ENCODE measurements at places on chromosomes 11 and 22.

DNA sequence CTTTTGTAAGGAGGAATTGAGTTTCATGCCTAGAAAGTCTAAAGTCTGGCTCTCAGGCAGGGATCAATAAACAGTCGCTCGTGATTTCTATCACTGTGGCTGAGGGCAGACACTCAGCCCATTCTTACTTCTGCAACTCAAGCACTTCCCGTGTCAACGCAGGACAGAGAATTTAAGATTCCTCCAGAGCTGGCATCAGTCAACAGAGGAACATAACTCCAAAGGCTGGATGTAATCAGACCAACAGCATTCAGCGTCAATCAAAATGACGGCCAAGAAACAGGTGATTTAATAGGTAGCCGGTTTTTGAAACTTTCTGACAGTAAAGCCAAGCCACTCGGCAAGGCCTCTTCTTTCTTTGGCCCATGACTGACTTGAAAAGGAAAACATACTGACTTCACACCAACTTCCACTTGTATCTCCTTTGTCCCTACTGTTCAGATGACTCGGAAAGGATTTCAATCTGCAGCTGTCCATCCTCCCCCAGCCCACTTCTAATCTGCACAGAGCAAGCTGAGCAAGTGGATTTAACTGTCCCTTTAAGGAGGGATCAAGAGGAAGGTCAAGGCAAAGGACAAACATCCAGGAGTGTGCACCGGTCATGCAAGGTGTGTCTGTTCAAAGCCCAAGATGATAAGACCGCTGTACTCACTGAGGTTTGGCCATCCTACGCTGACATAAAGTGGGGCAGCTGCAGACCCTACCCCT, 9.5 kb downstream of the VPS37C start:
- no peak for DNase-seq

- no peak for DNase-seq
Measured at GRCh38 chr11:45930031-45930794, 7.8 kb downstream of the LARGE2 start.

- DNase-seq: no peak
Measured at GRCh38 chr22:43377896-43378704, 33.7 kb upstream of the MPPED1 start.

GRCh38 chr22:22450343-22450839, 58.2 kb downstream of the ZNF280B start:
- DNase-seq: no peak

- no peak for DNase-seq
Measured at GRCh38 chr11:111642542-111642941, 40.3 kb downstream of the SIK2 start.

DNA sequence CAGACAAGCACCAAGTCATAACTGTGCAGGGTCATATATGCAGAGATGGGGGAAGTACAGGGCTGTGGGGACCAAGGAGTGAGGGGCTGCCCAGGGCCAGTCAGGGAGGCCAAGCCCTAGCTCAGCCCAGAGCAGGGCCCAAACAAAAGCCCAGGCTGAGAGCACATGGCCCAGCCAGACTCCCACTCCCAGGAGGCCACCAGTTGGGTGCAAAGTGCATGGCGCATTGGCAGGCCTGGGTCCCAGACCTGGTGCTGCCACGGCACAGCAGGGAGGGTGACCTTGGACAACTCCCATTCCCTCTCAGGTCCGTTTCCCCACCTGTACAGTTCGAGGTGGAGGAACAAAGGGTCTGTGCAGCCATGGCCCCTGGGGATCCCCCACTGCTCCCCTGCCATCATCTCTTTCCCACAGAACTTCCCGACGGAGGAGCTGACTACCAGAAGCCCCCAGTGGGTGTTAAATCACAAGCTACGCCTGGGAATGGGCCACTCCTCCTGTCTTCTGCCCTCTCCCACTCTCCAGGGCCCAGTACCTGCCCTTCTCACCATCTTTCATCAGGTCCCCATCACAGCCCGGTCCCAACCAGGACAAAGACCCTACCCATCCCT, 608 bp downstream of the NIPSNAP1 start:
- no peak for DNase-seq

DNA sequence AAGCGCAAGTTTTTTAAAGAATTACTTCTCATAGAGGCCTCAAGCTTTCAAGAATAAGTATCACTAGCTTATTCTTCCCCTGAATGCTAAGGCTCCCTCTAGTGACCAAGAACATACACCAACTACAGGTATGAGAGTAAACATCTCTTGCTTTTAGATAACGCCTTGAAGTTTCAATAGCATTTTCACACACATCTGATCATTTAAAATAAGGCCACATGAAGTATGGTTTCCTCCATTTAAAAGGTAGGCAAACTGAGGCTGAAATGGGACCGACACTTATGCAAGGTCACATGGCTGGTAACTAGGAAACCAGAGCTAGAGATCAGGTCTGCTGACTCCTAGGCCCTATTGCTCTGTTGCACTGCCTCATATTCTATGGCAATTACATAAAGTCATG, 66.5 kb downstream of the CCDC34 start:
- DNase-seq: no peak

- no peak for DNase-seq
Measured at GRCh38 chr11:94806419-94806818, 38.3 kb downstream of the AMOTL1 start.

GRCh38 chr22:36134182-36134581, 26.4 kb downstream of the APOL3 start:
- DNase-seq: no peak

GRCh38 chr11:81840380-81840779, 893.3 kb downstream of the FAM181B start:
- no peak for DNase-seq

DNA sequence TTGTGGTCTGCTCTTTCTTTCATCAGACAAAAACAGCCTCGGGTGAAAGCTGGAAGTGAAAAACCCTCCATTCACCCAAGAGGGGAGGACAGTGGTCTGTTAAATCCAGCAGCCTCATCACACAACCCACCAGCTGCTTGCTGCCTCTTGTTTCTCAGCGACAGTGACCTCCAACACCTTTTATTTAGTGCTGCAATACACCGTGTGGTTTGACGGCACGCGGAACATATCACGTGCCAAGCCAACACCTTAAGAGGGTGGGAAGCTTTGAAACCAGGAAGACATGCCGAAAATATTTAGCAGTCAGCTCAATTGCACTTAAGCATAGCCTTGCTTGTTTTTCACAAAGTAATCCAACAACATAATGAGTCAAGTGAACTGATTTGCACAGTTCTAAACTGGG, 39.8 kb upstream of the POGLUT3 start:
- DNase-seq: no peak

DNA sequence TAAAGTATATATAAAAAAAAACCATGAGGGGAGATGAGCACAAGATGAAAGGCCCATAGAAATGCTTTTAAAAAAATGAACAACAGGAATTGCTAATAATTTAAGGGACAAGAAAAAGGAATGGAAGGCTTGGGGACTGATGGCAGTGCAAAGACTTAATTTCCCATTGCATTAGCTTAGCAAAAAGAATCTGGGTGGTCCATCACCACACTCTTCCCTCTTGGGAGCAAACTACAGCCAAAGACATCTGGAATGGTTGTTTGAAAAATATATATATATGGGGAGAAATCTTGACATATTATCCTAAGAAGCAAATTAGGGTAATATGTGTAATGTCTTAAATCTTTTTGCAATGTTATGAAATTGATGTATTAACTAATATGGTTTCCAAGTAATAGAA, 727.1 kb downstream of the METTL15 start:
- no peak for DNase-seq

DNA sequence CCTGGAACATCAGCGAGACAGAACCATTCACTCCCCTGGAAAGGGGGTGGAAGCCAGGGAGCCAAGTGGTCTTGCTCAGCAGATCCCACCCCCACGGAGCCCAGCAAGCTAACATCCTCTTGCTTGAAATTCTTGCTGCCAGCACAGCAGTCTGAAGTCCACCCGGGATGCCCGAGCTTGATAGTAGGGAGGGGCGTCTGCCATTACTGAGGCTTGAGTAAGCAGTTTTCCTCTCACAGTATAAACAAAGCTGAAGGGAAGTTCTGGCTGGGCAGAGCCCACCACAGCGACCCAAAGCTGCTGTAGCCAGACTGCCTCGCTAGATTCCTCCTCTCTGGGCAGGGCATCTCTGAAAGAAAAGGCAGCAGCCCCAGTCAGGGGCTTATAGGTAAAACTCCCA, 764.8 kb upstream of the LUZP2 start:
- DNase-seq: no peak

- DNase-seq: no peak
Measured at GRCh38 chr11:61905067-61905696, 12.2 kb downstream of the RAB3IL1 start.

- no peak for DNase-seq
Measured at GRCh38 chr11:28759311-28759710, 651.1 kb downstream of the METTL15 start.

DNA sequence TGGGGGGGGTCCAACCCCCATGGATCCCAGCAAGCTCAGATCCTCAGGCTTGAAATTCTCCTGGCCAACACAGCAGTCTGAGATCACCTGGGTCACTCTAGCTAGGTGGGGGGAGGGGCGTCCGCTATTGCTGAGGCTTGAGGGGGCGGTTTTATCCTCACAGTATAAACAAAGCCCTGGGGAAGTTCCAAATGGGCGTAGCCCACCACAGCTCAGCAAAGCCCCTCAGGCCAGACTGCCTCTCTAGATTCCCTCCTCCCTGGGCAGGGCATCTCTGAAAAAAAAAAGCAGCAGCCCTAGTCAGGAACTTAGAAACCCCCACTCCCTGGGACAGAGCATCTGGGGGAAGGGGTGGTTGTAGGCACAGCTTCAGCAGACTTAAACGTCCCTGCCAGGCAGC, 16.7 kb downstream of the TRPC6 start:
- no peak for DNase-seq

GRCh38 chr11:1059759-1060158, 14.9 kb upstream of the MUC2 start:
- DNase-seq: no peak

- DNase-seq: no peak
Measured at GRCh38 chr11:58647866-58648265, 25.4 kb downstream of the CNTF start.
